ENCODE measurements at places on chromosomes 16 and 17.

- DNase-seq: peak; percentile 48
Measured at GRCh38 chr16:50644729-50645128, 36.4 kb downstream of the SNX20 start.

- no peak for DNase-seq
Measured at GRCh38 chr17:62897706-62898105, 68.3 kb upstream of the TANC2 start.

- DNase-seq: no peak
Measured at GRCh38 chr16:73002866-73003265, 45.1 kb downstream of the ZFHX3 start.

GRCh38 chr17:16378636-16379282 lies 2.1 kb upstream of the UBB start:
- no peak for DNase-seq

- DNase-seq: peak; percentile 53
Measured at GRCh38 chr16:68445458-68445857, 2.9 kb downstream of the SMPD3 start.

GRCh38 chr17:82678265-82678891 lies 20.1 kb downstream of the RAB40B start:
- no peak for DNase-seq

DNA sequence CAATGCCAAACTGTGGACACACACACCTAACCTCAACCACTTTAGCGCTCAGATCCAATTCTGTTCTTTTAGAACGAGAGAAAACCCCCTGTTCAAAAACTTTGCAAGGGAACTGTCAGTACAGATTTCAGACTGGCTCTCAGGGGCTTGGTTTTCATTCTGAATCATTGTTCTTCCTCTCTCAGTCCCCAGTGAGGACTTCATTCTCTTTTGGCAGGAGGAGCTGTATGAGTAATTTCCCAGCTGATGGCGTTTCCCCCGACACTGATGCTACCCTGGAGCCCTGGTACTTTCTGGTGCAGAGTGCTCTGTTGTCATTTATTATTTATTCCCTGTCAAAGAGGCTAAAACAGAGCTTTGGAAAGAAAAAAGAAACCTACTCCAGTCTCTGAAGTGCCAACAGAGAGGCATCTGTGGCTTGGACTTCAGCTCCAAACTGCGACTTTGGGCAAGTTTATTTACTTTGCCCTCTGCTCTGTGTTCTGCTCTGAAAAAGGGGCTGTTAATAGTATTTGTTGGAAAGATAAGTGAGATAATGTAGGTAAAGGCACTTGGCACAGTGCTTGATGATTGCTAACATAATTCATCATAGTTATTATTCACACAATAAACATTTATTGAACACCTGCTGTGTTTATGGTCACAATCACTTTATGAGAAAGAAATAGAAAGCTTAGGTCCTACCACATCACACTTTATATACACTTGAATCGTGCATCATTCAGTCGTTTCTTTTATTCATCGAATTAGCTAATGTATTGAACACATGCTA lies 28.3 kb downstream of the ETV4 start:
- DNase-seq: no peak

DNA sequence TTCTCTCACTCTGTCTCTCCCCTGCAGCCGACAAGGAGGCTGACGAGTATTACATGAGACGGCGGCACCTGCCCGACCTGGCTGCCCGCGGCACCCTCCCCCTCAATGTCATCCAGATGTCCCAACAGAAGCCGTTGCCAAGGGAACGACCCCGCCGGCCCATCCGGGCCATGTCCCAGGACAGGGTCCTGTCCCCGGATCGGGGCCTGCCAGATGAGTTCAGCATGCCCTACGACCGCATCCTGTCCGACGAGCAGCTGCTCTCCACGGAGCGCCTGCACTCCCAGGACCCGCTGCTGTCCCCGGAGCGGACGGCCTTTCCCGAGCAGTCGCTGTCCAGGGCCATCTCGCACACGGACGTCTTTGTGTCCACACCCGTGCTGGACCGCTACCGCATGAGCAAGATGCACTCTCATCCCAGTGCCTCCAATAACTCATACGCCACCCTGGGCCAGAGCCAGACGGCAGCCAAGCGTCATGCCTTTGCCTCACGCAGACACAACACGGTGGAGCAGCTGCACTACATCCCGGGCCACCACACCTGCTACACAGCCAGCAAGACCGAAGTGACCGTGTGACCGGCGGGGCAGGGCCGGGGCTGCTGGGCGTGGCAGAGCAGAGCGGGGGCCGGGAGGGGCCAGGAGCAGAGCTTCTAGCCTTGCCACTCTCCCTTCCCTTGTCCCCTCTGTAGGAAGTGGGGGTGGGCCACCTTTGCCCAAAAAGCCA lies 40.4 kb upstream of the DNAH9 start:
- no peak for DNase-seq

GRCh38 chr17:11836508-11836907 lies 160.8 kb downstream of the ZNF18 start:
- DNase-seq: no peak

GRCh38 chr17:75734674-75735294 lies 13.5 kb downstream of the ITGB4 start:
- no peak for DNase-seq

DNA sequence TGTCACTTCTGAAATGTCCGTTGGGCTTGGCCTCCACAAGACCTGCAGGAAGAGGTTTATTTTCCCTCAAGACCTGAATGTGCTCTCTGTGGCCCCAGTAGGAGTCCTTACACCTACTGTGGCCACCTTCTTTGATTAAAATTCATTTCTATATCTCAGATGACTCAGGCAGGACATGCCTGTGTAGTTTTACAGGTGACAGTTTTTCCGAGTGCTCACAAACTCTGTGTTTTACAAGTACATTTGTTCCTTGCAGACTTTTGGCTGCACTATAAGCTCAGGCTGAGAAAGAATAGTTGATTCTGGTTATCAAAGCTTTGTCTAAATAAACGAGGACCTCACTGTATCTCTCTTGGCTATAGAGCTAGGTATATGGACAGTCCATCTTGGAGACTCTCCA lies 257.1 kb downstream of the MAP2K4 start:
- no peak for DNase-seq

GRCh38 chr16:54462151-54462651 lies 175.6 kb upstream of the IRX3 start:
- no peak for DNase-seq

Measured in stimulated activated naive CD8-positive, alpha-beta T cell treated with anti-CD3 and anti-CD28 coated beads, Interleukin-15, amount 100 ng/mL, for 72 hours (primary cell).